ENCODE measurements at places on chromosomes 6 and 20.

DNA sequence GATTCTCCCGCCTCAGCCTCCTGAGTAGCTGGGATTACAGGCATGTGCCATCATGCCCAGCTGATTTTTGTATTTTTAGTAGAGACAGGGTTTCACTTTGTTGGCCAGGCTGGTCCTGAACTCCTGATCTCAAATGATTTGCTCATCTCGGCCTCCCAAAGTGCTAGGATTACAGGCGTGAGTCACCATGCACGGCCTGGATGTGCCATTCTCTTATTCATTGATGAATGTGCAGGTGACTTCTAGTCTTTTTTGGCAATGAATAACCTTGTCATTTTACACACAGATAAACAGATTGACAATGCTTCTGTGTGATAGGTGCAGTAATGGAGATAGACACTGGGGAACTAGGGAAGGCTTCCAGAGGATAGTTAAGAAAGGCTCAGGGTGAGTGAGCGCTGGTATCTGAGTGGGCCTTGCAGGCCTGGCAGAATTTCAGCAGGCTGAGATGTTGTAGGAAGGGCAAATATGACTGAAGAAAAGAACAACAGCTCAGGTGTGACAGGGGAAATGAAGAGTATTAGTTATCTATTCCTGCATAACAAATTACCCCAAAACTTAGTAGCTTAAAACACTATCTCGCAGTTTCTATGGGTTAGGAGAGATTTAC lies 23.3 kb downstream of the PPARD start:
- no peak for DNase-seq

DNA sequence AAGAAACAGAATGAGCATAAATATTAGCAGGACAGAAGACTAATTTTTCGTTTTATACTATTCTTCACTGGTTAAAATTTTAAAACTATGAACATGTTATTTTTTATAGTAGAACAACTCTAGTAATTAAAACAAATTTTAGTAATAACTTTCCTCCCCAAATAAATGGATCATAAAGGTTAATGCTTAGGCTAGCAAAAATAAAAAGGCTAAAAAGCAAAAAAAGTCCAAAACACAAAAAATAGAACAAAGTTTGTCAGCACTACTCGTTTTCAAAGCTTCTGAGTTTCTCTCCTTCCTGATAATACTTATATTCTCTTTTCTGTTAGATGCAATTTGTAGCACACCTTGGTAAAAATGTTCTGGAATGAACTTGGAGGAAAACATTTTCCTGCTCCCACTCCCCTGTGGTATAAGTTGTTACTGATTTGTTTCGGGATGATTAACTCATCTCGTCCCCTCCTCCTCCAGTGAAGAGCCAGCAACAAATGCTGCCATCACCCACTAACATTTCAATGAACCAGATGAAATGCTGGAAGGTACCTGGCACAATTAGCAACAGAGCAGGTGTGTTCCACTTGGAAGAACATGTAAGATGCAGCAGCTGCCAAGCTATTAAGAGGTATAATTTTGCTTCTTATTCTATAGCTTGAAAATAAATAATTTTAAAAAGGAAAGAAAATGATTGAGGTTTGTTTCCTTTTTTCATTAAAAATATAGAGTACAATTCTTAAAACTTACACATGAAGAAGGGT lies 130.5 kb downstream of the MYB start:
- DNase-seq = no peak

- DNase-seq = no peak
These were observed 38.9 kb downstream of the SIRPA start for GRCh38 chr20:1934156-1934555.

DNA sequence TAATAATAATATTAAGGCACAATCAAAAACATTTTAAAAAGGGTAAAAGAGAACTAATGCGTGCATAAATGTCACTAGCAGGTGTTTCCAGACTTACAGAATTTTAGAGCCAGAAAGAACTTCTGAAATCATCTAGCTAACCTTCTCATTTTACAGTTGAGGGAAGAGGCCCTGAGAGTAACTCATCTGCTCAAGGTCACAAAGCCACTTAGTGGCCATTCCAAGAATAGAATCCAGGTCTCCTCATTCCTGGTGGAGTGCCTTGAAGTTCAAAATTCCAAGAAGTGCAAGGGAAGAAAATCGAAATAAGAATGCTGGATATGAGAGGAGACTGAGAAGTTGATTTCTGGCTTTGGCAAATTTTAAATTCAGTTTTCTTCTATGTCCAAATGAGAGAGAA lies 3.2 kb upstream of the KIAA0408 start:
- DNase-seq = no peak

- DNase-seq = no peak
These were observed 151.0 kb downstream of the SLC24A3 start for GRCh38 chr20:19363476-19363875.
